ENCODE measurements at places on chromosomes 12 and 14. TPM values are rescaled to one million over a fixed set of nuclear protein-coding genes. Genes with fewer than 3 reads are reported as not detected.

The TEX52 gene
- total RNA-seq = not detected

The TUNAR gene
- total RNA-seq = 1.3 TPM

GRCh38 chr12:28145216-28145615, 45.0 kb upstream of the CCDC91 start:
- H3K27me3 ChIP-seq = no peaks in the 10 kb centered on the region
- no peaks in the 10 kb centered on the region for H3K4me1 ChIP-seq
- H3K4me3 ChIP-seq = no peak overlapping the region

- peaks cover 45% of the 10 kb centered on the region for H3K27me3 ChIP-seq
- H3K4me1 ChIP-seq = peaks cover 10% of the 10 kb centered on the region
Measured at GRCh38 chr12:80702889-80703805, 4.3 kb upstream of the MYF6 start.

DNA sequence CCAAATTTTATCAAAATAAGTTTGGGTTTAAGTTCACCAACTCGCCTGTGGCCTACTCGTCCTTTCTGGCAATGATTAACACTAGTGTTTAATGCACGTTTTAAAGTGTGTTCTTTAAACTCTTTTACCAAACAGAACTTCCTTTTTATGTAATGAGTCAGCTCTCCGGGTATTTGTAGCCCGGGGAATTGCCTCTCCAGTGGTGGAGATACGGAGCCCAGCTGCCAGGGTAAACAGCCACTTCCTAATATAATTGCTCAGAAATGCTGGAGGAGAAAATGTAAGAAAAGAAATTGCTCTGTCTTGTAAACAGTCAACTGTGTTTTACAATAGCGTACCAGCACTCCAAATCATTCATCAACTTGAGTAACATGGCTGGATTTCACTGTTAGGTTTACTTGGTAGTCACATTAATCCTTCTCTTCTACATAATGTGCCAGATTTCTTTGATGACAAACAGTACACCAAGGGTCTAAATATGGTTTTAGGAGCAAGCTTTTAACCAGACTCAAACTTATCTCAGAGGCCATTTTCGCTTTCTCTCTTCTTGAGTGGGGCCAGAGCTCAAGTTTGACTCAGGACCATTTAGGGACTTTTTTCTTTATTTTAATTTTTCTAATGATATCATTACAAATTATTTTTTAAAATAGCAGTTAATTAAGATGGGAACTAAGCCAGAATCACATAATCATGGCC, 101.2 kb upstream of the SLC38A2 start:
- peak overlapping the region; percentile 83 for H3K27ac ChIP-seq
- no peaks in the 10 kb centered on the region for H3K36me3 ChIP-seq
- peaks cover 26% of the 10 kb centered on the region for H3K4me1 ChIP-seq
- H3K27me3 ChIP-seq = no peaks in the 10 kb centered on the region
- DNase-seq = peak; percentile 96
- no peak overlapping the region for H3K4me3 ChIP-seq

Measured in cardiac muscle cell (in vitro differentiated cells and primary cell).